ENCODE measurements at places on chromosomes 5 and 9.

- no peak for DNase-seq
Observed at GRCh38 chr5:298737-299125, 22.8 kb upstream of the AHRR start.

- peak; percentile 32 for DNase-seq
Observed at GRCh38 chr9:18126831-18127498, 347.0 kb upstream of the ADAMTSL1 start.

- no peak for DNase-seq
Observed at GRCh38 chr5:96942911-96943310, 7.0 kb downstream of the LNPEP start.

GRCh38 chr9:137551264-137552021 lies at the start of gene MRPL41:
MRPL41 (plus strand) TSS chr9:137551879; CDS start chr9:137552082, 203 bp downstream.
- DNase-seq, result peak; percentile 93

- peak; percentile 36 for DNase-seq
Observed at GRCh38 chr5:149438711-149439132, 59.6 kb upstream of the IL17B start.

DNA sequence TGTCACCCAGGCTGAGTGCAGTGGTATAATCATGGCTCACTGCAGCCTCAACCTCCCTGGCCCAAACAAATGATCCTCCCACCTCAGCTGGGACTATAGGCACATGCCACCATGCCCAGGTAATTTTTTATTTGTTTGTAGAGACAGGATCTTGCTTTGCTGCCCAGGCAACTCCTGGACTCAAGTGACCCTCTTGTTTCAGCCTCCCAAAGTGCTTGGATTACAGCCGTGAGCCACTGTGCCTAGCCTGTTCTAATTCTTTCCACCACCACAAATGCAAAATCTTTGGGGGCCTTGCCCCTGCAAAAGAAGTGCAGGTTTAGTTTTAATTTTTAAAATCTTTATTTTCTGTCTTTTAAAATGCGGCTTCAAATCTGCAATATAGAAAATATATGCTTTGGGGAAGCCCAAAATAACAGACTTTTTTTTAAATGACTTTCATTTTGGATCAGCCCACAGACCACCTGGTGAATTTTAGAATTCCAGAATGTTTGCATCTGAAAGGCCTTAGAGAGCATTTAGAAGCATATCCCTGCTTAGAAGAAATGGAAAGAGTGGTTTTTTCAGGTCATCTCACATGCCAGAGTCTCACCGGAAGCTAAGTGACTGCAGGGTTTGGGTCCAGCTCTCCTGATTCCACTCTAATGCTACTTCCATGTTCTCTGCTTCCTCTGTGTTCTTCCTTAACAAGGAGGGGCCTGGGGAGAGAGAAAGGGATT lies 111.4 kb upstream of the FER start:
- DNase-seq, result no peak

DNA sequence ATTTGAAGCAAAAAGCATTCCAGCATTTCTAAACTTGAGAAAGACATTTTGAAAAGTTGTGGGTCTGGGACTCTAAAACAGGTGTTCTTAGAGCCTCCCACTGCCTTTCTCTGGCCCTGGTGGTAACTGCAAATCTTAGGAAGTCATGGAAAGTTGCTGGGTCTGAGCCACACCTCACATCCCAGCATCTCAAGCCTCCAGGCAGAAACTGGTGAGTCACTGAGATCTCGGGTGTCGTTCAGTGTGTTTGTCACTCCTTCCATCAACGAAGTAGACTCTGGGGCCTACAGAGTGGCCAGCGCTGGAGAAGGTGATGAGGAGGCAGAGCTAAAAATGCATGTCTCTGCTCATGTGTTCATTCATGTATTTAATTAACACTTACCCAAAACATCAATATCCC lies 59.6 kb upstream of the C5orf58 start:
- DNase-seq, result no peak

GRCh38 chr5:66646570-66646969 lies 50.4 kb downstream of the MAST4 start:
- no peak for DNase-seq

- peak; percentile 13 for DNase-seq
Observed at GRCh38 chr5:143002459-143003327, 232.5 kb downstream of the ARHGAP26 start.

DNA sequence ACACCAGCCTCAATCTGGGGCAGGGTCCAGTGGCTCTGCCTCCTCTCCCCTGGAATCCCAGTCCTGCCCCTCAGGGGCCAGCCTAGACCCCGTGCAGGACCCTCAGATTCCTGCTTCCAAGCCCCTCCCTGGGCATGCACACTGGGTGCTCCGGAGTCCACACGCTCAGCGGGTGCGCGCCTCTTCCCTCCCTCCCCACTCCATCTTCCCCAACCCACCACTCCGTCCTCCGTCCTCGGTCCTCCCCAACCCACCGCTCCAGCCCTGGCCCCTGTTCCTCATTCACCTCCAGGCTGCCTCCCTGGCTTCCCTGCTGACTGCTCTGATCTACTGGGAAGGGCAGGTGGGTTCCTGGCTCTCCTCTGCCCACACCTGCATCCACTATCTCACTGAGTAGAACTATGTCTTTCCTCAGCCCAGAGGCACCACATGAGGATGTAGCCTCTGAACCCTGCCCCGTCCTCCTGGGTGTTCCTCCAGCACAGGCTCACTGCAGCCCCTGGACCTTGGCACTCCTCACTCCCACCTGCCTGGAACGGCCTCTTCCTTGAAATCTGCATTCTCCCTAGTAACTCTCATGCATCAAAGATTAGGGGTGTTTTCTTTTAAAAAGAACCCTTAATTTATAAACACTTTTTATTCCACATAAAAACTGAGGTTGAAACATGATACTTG lies 92.8 kb downstream of the CAMSAP1 start:
- no peak for DNase-seq

DNA sequence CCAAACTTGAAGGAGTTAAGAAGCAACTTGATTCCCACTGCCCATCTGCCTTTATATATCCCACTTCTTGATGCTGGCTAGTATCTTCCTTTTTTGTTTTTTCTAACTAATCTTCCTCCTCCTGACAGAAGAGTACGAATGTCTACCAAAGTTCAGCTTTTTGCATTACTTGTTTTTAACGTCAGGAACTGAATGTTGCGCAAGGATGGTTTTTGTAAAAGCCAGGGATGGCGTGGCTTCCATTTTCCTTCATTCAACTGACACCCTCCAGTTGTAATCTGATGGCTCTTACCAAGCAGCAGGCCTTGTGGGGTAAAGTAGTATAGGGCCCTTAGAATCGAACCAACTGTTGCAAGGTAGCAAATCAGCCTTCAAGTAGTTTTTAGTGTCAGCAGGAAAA lies 70.8 kb upstream of the GPR151 start:
- no peak for DNase-seq

DNA sequence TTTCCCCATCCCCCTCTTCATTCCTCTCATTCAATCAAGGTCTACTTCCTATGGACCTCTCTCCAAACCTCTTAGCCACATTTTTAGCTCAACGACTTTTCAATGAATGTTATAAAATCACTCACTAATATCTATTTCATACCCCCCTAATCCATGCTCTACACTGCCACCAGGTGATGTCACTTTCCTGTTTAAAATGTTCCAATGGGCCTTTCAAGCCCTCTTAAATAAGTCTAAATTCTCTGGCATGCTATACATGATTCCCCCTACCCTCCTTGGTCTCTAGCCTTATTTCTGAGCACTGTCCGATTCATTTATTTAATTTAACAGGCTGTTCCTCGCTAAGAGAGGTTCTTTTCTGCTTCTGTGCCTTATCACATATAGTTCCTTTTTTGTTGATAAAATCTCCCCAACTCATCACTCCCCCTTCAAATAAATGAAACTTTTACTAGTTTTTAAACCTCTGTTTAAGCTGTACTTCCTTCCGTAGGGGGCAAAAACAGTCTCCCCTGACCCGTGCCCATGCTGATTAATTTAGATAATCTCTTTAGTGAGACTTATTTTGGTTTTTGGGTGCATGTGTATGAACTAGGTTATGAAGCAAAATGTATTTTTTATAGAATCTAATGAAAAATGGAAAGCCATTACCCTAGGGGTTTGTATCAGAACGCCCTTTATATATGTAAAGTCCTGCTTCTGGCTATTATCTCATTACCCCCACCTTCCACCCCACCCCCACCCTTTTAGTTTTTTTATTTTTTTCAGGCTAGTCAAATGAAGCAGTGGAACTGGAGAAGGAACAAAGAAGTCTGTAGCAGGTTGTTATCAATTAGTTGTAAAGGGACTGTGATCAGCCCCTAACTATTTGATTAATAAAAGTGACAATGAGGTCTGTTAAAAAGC lies 9.0 kb downstream of the ABHD17B start:
- DNase-seq, result no peak

GRCh38 chr5:125579182-125579581 lies 832.7 kb upstream of the ZNF608 start:
- DNase-seq, result no peak

DNA sequence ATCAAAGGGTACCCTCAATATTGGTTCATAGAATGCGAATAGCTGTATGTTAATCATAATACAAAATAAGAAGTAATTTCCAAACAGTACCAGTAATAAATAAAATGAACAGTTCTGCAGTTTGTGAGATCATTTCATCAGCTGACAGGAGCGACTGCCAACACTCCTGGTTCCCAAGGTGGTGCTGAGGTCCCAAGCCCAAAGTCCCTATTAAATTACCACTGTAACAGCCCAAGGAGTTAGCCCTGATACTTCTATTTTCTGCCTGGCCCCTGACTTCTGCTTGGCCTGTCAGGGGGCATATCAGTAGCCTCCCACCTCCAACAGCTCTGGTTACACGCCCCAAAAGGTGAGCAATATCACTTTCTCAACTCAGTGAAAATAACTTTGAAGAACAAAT lies 47.1 kb downstream of the ANKH start:
- DNase-seq, result no peak

DNA sequence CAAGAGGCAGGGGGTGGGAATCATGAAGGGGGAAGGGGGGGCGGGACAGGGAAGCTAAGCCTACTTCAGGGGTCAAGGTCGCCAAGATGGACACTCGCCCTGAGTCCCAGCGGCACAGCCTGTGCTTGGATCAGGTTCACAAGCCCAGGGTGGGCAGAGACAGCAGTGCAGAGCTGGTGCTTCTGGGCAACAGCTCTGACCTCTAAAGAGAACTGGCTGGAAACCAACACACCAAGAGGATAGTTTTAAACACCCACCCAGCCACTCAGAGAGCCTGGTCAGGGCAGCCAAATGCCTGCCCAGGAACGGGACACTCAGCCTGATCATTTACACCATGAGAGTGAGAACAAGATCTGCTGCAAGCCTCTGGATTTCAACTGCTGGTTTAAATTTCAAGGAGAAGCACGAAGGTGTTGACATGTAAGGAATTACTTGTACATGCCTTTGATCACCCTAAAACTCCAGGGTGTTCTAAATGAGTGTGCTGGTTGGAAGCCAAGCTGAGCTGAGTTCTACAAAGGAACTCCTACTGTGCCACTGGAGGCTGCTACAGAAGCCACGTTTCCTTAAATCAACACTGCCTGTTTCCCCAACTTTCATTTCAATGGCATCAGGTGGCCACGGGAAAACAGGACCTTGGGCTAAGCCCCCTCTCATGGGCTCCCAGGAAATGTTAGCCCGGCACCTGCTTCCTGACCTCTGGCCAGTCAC lies 91.5 kb downstream of the TTLL11 start:
- DNase-seq, result no peak

- DNase-seq, result peak; percentile 50
Observed at GRCh38 chr9:137053944-137054931, at the start of gene ENTPD2. ENTPD2 (minus strand) TSS chr9:137054061; CDS start chr9:137053997, 64 bp downstream.

DNA sequence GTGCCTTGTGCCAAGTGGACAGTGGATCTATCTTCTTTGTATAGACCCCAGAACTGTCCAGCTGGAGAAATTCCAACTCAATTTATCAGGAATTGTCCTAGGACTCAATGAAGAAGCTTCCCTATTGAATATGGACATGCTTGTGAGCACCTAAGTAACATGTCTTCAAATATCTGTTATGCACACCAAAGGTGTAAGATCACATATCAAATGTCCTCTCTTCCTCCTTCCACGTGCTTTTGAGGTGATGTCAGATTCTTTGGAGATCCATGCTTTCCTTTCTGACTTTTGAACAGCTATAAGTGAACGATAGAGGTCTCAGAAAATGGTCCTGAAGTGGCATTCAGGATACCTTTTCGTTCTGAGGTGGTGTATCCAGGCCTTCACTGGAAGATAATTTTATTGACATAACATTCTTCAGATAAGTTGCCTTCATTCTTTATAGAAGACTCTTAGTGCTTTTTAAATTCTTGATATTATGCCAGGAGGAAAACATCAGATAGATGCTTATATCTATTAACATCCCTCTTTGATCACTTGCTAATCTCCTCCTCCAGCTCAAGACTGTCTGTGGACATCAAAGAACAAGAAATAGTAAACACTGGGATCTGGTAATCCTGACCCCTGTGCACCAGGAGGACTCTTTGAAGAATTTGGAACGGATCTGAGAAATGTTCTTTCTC lies 246.4 kb downstream of the SMARCA2 start:
- DNase-seq, result no peak
